Stimulated activated CD4-positive, alpha-beta T cell treated with anti-CD3 and anti-CD28 coated beads, Interleukin-4, amount 100 ng/mL, for 4 hours (primary cell): ENCODE measurements at places on chromosomes 1 and 21.

- DNase-seq, result no peak
These were observed 104.5 kb downstream of the NGF start for GRCh38 chr1:115233598-115233997.

DNA sequence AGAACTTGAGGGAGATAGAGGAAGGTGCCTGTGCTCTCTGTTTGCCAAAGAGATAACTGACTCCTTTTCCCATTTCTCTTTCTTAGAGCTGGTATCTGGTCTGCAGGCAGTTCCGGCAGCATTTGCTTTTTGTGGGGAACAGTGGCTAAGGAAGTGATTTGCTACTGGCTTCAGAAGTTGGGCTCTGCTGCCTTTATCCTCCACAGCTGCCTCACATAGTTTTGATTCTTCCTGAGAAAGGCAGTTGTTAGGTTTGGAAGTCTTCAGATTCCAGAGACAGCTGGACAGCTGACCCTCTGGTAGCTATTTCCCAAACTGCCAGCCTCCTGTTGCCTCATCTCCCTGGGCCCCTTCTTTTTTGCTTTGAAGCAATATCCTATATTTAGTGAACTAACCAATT lies 62.6 kb upstream of the MACF1 start:
- DNase-seq, result no peak

GRCh38 chr21:31289702-31290101 lies 54.4 kb downstream of the TIAM1 start:
- DNase-seq, result no peak

DNA sequence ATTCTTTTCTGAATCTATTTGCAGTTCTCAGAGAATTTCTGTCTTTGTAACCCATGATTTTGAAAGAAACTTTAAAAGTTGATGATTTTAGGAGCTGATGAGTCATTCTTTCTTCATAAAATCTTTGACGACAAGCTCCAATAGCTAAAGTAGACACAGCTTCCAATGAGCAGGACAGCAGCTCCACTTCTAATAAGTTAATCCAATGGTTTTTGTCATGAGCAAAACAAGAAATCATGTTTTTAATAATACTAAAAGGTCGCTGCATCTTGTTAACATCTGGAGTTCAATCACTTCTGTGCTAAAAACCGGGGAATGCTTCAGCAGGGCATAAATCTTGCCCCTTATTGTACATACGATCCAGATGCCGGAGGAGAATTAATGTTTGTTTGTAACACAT lies 48.9 kb upstream of the GORAB start:
- no peak for DNase-seq

DNA sequence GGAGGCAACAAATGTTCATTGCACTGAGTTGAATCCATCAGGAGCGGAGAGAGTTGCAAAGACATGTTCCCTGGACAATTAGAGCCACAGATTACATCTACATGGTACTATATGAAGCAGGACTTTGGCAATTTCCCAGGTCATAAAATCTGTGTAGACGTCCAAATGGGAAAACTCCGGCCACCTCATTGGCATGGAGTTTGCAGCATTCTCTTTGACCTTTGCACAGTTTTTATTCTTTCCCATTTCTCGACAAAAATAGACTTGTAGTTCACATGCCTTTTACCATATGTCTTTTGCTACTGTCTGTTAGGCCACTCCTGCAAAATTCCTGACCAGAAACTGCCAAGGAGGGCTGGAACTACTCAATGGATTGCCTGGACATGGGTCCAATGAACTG lies 48.2 kb downstream of the UBE2T start:
- DNase-seq, result no peak

DNA sequence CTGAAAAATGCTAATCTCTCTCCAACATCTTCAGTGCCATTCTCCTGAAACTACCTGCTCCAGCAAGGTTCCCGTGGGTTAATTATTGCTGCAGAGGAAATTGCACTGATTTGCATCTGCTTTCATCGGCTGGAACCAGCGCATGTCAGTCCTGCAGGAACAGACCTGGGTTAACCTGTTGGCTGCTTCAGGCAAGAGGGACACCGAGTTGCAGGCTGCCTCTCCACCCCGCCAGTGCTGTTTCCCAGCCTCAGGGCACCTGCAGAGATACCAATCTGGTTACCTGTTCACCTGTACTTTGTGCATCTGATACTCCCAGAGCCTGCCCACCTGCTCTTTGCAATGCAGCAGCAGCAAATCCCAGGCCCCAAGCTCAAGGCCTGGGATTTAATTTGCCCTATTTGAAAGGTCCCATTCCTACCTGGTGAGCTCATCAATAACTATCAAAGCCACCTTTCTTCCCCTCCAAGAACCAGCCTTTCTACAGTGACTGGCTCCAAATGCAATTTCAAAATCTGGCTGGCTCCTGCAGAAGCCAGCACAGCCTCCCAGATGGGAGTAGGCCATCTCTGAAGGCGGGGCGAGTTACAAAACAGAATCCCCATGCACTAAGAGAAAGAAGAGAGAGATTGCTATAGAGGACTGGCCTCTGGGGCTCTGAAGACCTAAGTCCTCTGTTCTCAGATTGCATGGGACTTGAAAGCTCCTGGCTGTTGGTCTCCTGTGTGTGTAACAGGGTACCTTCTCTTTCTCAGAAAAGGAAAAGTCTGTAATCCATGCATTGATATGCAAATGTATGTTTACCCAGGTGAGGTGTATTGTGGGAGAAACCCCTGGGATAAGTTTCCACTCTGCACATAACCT lies 67.8 kb downstream of the TOMM20 start:
- no peak for DNase-seq

- no peak for DNase-seq
These were observed 196.6 kb downstream of the NFIA start for GRCh38 chr1:61278966-61279365.

DNA sequence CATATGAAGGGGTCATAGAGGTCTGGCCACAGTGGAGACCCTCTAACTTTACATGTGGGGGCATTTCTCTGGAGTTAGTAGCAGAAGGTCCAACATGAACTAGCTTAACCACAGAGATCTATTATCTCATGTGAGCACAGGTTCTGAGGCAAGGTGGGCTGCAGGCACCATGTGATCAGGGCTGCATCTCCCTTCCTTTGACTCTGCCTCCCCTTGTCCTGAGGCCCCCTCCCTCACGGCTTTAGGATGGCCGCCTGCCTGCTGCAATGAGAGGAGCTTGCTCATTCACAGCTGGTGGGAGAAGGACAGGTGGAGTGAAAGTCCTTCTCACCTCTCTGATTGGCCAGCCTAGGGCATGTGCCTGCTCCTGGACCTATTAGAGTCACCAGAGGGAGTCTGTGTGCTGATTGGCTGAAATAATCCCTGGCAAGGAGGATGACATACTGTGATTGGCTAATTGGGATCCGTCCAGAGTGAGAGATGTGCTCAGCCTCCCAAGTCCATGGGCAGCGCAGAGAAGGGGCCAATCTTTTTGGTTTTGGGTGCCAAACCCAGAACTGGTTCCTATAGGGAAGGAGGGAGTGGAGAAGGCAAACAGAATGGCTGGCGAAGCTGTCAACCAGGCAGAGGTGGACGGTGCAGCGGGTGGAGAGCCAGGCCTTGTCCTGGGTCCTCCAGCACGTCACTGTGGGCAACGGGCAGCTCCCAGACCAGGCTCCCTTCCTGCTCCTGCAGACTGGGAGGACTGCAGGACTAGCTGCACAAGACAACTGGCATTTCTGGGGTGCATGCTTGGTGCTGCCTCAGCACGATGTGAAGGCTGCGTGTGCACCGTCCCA lies 39.4 kb upstream of the C1orf174 start:
- DNase-seq, result no peak

GRCh38 chr1:167524651-167525050 lies 6.3 kb upstream of the CD247 start:
- no peak for DNase-seq

- no peak for DNase-seq
These were observed 83.7 kb upstream of the CHRM3 start for GRCh38 chr1:239302696-239303095.
